Stimulated activated CD4-positive, alpha-beta T cell treated with anti-CD3 and anti-CD28 coated beads, Interleukin-4, amount 100 ng/mL, for 48 hours (primary cell): ENCODE measurements at places on chromosomes 5 and 9.

GRCh38 chr5:158856291-158856690 is 243.4 kb downstream of the EBF1 start:
- DNase-seq, result no peak

DNA sequence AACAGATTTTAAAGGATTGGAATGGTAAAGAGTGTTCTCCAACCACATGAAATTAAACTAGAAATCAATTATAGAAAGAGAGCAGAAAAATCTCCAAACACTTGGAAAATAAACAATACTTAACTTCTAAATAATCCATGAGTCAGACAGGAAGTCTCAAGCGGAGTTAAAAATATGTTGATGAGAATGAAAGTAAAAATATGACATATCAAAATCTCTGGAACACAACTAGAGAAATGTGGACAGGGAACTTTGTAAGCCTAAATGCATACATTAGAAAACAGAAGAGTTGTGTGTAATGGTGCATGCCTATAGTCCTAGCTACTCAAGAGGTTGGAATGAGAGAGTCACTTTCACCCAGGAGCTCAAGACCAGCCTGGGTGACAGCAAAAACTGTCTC is 47.9 kb upstream of the ZNF618 start:
- no peak for DNase-seq

GRCh38 chr9:130129432-130130061 is 42.7 kb upstream of the NCS1 start:
- DNase-seq, result no peak

DNA sequence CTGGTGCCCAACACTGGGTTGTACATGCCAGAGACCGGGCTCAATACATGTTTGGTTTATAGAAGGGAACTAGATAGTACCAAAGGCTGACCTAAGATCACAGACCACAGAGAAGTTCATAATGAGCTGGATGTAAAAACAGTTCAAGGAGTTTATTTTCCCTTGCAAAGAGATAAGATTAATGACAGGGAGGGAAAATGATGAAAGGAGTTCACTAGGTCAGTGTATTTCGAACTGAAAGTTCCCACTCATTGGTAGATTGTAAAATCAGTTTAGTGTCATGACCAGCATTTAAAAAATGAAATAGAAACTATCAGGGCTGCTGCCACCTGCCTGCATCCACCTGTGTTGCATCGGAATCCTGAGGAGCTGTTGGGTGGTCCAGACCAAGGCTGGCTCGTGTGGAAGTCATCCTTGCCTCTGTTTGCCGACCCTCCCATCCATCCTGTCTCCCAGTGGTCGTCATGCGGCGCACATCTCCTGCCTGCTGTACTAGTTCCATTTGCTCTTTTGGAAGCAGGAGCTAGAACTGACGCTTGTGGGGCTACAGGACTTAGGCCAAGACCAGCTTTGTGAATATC is 21.1 kb downstream of the TBC1D2 start:
- DNase-seq, result no peak

- DNase-seq, result no peak
Observed at GRCh38 chr5:1901983-1902382, 19.3 kb upstream of the IRX4 start.

DNA sequence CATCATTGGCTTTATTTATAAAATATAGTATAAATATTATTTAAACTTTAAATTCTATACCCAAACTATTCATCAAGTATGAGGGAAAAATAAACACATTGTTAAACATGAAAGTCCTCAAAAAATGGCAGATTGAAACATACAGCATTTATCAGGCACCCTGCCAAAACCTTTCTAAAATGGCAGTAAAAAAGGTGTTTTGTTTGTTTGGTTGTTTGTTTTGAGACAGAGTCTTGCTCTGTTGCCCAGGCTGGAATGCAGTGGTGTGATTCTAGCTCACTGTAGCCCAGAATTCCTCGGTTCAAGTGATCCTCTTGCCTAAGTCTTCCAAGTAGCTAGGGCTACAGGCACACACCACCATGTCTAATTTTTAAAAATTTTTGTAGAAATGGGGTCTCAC is 60.1 kb upstream of the ECM2 start:
- no peak for DNase-seq

- no peak for DNase-seq
Observed at GRCh38 chr9:88746743-88747398, 211.9 kb downstream of the NXNL2 start.

- no peak for DNase-seq
Observed at GRCh38 chr9:94870465-94870792, 143.9 kb downstream of the AOPEP start.

DNA sequence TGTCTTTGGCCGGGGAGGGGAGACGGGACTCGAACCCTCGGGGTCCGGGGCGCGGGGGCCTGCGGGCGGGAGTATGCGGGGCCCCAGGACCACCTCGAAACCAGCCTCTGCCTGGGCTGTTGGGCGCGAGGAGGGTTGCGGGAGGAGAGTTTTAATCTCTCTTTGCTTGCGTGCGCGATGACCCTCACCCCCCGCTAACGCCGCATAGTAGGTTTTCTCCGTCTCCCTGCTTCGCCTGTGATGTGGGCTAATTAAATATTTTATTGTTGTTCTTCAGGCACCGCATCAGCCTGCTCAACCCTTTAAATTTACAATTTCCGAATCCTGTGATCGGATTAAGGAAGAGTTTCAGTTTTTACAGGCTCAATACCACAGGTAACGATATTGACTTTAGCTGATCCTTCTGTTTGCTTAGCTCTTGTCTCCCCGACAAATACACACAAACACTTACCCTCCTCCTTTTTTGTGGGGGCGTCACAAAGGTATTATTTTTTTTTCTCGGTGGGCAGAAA is 1.7 kb downstream of the TLE4 start:
- no peak for DNase-seq

DNA sequence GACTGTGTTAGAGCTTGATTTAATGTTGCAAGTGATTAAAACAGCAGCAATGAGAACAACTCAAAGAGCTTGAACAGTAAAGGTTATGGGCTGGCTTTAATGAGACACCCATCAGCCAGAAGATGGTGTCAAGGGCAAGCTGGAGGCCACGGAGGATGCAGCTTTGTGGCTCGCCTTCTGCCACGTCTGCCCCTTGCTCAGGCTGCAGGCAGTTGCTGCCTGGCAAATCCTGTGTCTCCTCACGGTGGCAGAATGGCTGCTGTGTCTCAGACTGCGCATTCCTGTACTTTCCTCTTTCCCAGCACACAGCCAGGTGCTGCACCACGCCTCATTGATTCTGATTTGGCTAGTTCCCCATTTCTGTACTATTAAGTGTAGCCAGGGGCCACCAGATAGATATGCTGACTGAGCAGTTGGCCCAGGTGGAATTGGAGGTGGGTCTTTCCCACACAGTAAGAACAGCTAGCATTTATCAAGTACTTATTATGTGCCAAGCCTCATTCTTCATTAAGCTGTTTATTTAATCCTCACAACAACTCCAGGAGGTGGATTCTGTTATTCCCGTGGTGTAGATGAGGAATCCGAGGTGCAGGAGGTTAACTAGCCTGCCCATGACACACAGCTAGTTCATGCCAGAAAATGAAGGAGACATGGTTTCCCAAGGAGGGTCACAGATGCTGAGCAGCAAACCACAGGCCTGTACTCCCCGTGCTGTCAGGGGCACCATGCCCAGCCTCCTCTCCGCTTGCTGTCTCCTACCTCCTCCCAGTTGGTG is 3.5 kb downstream of the NXNL2 start:
- no peak for DNase-seq

DNA sequence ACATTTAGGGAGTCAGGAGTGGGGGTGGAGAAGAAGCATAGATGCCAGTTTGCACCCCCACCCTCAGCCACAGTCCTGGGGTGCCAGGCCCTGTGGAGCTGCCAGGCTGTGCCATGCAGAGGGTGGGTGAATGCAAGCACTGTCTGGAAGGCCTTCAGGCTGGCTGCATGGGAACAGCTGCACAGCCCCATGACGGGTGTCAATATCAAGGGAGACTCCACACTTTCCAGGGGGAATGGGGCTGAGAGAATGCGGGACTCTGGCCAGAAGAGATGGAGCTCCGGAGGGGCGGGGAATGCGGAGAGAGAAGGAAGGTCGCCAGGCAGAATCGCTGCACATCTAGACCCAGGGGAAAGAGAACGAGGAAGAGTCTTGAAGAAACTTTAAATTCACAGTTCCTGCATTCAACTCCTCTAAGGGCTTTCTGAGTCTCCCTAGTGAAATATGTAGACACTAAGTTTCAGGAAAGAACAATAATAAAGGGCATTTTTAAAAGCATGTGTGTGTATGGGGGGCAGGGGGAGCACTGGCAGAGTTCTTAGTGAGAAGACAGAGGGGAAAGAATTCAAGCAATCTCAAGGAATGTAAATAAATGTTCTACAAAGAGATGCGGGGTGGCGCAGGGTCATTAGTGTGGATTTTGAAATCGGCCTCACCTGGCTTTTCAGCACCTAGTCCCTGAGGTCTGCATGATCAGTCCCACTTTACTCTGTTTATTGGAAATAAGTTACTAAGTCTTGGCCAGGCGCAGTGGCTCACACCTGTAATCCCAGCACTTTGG is 59.1 kb downstream of the BOD1 start:
- no peak for DNase-seq

- DNase-seq, result no peak
Observed at GRCh38 chr9:91307279-91307678, 54.4 kb downstream of the AUH start.

- no peak for DNase-seq
Observed at GRCh38 chr9:69433392-69433791, 108.4 kb downstream of the ENTREP1 start.

GRCh38 chr9:124285903-124286291 is 28.1 kb downstream of the NEK6 start:
- peak; percentile 51 for DNase-seq

GRCh38 chr9:89594811-89595550 is 9.8 kb upstream of the GADD45G start:
- no peak for DNase-seq

- DNase-seq, result no peak
Observed at GRCh38 chr9:87387351-87388011, 110.2 kb upstream of the DAPK1 start.

GRCh38 chr9:106583751-106584150 is 279.2 kb upstream of the ZNF462 start:
- no peak for DNase-seq

- no peak for DNase-seq
Observed at GRCh38 chr5:5341531-5342292, 80.8 kb upstream of the ICE1 start.

GRCh38 chr5:132313366-132313765 is 19.2 kb downstream of the SLC22A4 start:
- no peak for DNase-seq
